Stomach (tissue), 19 donors: ENCODE measurements at places on chromosomes 12 and 14. TPM values are rescaled to one million over a fixed set of nuclear protein-coding genes. Genes with fewer than 3 reads are reported as not detected.

Gene RNASE7
- polyA plus RNA-seq: 0.58 TPM

Gene ERP29
- 115 TPM for polyA plus RNA-seq

- no peaks in the 10 kb centered on the region for H3K27me3 ChIP-seq
- peaks cover 9% of the 10 kb centered on the region for H3K4me1 ChIP-seq
- no peak overlapping the region for H3K27ac ChIP-seq
- DNase-seq: no peak
- H3K4me3 ChIP-seq: no peak overlapping the region
Measured at GRCh38 chr14:30054201-30054600, 126.6 kb upstream of the PRKD1 start.

DNA sequence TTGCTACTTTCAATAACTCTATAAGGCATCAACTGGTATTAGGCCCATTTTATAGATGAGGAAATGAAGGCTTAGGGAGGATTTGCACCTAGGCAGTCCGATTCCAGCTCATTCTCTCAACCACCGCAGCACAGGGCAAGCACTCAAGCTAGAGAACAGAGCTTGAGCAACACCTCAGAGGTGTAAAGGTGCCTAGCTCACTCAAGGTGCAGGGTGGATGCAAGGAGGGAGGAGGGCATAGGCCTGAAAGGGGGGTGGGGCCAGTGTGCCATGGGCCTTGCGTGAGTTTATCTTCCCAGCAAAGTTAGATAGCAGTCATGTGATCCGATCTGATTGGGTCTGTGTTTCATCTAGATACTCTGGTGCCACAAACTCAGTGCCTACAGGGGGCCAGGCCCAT is 10.2 kb upstream of the EMP1 start:
- H3K27me3 ChIP-seq: no peaks in the 10 kb centered on the region
- H3K27ac ChIP-seq: no peak overlapping the region
- no peaks in the 10 kb centered on the region for H3K4me1 ChIP-seq
- no peak overlapping the region for H3K4me3 ChIP-seq
- no peaks in the 10 kb centered on the region for H3K36me3 ChIP-seq

DNA sequence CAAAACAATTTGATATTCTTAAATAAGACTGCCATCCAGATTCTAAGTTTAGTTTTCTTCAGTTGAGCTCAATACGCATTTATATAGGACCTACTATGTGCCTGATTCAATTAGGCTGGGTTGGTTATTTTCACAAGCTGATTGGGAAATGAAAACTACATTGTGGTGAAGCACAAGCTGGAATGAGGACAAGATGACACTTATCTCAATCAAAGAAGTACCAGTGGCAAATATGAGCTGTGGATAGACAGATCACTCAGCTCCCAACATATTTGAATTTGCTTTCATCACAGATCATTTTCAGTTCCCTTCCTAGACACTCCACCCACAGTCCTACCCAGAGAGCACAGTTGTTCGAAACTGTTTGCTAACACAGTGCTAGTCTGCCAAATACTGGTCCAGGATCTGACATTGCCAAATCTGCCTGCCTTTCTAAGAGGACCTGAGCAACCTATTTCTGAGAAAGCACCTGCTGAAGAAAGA is 74.7 kb downstream of the LLPH start:
- no peak overlapping the region for H3K27ac ChIP-seq
- no peaks in the 10 kb centered on the region for H3K36me3 ChIP-seq
- no peaks in the 10 kb centered on the region for H3K27me3 ChIP-seq
- no peak for DNase-seq
- no peaks in the 10 kb centered on the region for H3K4me1 ChIP-seq

Gene AQP5
- polyA plus RNA-seq: 54.3 TPM

Gene HOXC10
- not detected for polyA plus RNA-seq
